WTC11 (cell line): ENCODE measurements at places on chromosomes 2 and 18.

DNA sequence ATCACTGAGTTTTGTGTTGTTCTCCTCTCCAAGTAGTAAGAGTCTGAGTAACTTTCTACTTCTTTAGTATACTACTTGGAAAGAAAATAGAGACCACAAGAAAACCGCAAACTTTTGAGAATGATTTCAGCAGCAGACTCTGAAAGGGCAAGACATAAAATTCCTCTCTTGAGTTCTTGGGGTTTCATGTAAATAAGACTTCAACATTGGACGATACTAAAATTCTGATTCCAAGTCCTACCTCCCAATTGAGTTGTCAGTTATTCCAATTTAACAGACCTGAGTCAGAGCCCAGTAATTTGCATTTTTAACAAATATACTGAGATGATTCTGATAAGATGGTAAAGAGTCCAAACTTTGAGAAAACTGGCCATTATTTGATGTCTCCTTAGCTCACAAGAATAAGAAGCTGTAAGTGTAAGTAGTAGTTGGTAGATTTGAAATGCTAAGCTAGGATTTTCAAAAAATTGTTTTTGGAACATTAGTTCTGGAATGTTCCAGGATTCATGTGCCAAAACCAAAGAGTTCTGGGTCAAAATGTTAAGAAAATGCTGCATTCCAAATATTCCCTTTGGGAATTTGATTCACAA, 261.6 kb upstream of the SPOPL start:
- DNase-seq, result no peak

DNA sequence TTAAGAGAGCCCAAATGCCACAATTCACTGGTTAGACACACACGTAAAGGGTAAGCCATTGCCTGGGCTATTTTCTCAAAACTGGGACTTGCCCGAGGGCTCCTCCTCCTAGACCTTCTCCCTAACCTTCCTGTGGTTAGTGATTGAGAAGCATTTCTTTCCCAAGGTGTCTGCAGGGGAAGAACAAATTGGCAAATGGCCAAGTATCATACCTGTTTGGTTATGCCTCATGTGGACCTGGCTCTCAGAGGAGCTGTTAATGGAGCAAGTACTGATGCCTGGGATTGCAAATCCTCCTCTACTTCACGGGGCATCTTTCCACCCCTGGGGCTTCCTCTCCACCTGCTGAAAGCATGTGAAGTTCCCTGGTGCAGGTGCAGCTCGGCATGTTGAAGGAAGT, 187.5 kb upstream of the CYRIA start:
- no peak for DNase-seq

DNA sequence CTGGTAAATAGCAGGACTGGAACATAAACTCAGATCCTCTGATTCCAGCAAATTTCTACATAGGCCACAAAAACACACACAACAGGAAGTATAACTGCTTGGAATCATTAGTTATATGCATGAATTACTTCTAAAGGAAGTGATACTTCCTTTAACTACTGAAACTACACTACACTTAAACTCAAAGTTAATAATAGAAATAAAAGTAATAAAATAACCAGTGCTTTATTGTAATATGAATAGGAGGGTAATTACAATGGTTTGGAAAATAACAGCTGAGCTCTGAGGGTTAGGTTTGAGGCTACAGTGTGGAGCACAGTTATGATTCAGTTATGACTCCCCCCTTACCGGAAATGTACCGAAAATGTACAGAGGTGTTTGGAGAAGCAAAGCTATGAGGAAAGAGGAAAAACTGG, 18.5 kb upstream of the POLI start:
- no peak for DNase-seq

- no peak for DNase-seq
These were observed 5.0 kb downstream of the LIMS2 start for GRCh38 chr2:127670055-127670956.

- DNase-seq, result no peak
These were observed 102.5 kb downstream of the HNRNPLL start for GRCh38 chr2:38500283-38500634.
